ENCODE measurements at places on chromosomes 3 and 15.

GRCh38 chr3:52779011-52779836, 1.8 kb downstream of the ITIH1 start:
- DNase-seq: no peak

DNA sequence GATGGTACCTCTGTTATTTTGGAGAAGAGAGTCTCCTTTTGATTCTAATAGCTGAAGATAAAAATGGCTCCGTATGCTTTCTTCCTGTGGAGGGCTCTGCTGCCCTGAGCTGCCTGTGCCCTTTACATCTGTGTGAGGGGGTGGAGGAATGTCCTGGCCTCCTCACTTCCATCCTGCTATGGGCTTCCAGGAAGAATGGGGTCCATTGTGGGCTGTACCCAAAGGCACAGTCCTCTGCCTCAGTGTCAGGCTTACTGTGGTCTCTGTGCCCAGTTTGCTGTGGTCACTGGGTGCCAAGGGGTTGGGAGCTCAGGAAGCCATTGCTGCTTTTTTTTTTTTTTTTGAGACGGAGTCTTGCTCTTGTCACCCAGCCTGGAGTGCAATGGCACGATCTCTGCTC, 14.4 kb downstream of the DAG1 start:
- no peak for DNase-seq

DNA sequence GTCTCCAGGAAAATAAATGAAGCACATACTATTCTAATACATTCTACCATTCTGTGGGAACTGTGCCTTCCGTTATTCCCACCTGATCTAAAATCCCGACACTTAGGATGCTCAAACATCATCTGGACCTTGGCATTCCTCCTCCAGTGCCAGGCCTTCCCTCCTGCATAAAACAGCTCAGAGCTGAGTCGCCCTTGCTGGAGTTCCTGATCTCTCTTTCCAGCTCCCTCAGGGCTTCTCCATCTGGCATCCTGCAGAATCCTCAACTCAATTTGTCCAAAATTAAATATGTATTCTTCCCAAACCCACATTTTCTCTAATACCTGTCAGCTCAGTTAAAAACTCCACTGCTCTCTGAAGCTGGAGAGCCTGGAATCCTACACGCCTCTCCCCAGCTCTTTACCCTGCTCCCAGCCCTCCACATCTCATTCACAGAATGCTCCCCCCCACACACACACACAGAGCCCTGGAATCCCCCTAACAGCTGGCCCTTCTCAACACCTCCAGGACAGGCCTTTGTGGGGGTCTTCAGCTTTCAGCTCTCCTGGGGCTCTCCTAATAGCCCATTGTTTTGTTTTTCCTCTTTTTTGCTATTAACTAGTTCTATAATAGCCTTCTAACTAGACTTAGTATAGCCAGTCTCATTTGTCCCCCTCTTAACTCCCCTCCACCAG, 78.5 kb downstream of the HMG20A start:
- no peak for DNase-seq

DNA sequence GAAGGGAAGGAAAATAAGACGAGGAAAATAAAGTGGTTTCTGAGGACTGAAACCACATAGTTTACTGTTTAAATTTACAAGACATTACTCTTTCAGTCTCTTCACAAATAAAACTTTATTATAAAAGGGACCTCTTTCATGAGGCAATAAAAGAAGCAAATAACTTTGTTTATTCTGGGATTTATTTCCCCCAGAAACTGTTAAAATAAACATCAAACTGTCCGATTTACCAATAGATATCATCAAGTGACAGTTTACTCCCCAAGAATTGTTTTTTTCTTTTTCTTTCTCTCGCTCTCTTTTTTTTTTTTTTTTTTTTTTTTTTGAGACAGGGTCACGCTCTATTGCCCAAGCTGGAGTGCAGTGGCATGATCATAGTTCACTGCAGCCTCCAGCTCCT, 54.1 kb downstream of the SLC28A2 start:
- DNase-seq: no peak

DNA sequence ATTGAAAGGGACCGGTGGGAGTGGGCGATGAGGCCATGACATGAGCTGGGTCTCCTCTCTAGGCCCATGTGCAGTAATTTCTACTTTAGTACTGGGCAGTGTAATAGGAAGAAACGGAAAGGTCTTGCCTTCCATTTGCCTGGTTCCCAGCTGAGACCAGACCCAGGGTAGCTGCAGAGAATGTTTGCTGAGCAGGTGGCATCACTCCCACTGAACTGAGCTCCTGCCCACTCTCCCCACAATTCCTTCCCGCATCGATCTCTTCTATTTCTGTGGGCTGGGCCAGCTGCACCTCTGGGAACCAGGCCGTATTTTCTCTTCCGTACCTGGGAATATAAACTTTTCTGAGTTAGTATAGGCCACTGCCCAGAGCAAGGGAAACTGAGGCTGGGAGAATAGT, 15.8 kb downstream of the ESYT3 start:
- no peak for DNase-seq

DNA sequence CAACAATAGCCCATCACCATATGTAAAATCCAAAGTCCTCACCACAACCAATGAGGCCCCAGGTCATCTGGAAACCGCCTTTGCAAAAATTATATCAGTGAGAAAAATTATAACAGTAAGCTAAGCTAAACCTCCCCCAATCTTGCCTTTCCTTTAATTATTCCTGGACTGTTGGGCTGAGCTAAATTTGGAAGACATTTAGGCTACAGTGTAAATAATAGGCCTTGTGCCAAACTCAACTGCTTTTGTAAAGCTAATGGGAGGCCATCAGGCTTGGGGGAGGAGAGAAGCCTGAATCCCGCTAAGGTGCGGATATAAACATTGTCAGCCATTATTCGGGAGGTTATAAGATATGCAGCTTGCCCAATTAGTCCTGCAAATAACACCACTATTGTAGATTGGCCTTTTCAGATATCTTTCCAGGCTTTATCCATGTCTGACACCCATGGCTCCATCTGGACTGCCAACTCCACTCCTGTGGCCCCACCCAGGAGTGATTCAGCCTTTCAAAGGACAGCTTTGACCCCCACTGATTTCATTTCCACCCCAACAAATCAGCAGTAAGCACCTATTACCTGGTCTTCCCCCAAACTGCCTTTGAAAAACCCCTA, 53.0 kb upstream of the CA12 start:
- DNase-seq: no peak
